ENCODE measurements at places on chromosomes 16 and 17.

GRCh38 chr17:79607940-79608623 lies 2.8 kb downstream of the RBFOX3 start:
- DNase-seq = no peak

DNA sequence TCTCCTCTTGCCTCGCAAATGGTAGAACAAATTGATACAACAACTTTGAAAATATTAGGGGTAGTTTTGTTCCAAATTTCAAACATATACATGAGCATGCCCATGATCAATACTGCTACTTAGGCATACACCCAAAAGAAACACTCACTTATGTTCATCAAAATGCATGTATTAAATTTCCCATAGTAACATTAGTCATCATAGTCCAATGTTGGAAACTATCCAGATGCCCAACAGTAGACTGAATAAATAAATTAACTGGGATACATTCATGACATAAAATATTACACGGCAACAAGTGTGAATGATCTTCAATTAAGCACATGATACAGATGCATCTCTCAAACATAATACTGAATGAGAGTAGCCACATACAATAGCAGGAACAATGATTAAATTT lies 391.6 kb downstream of the CDH11 start:
- no peak for DNase-seq

- DNase-seq = no peak
Observed at GRCh38 chr17:75720656-75721462, at the start of gene ITGB4. Gene ITGB4, plus strand, starts transcription at chr17:75721459. Its CDS starts 3,245 bp downstream, at chr17:75724704.

DNA sequence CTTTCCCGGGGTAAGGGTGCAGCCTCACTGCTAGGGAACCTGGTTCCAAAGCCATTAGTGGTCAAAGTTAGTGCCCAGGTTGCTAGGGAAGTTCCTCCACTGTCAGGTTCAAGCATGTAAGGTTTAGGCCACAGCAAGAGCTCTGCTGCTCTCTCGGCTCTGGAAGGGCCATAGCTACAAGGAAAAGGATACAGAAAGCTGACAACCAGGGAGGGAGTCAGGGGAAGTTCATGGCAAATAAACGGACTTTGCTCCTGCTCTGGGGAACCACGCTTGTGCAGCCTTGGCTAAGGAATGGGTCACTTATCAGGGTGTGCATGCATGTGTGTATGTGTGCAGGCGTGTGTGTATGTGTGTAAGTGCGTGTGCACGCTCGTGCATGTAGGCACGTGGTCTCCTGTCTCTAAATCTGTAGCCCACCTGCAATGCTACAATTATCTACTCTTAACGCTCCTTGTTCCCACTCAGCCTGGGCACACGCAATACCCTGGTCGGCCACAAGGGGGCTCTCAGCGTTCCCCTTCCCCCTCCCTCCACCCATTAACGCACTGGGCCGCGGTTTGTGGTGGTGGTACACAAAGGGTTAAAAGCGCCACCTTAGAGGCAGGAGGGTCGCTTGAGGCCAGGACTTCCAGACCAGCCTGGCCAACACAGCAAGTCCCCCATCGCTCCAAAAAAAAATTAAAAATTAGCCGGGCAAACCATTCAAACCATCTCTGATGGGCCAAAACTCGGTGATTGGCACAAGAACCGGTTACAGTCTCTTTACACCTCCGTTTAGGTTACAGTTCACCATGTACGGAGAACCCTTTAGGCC lies 48.4 kb upstream of the KDM8 start:
- DNase-seq = peak; percentile 67

DNA sequence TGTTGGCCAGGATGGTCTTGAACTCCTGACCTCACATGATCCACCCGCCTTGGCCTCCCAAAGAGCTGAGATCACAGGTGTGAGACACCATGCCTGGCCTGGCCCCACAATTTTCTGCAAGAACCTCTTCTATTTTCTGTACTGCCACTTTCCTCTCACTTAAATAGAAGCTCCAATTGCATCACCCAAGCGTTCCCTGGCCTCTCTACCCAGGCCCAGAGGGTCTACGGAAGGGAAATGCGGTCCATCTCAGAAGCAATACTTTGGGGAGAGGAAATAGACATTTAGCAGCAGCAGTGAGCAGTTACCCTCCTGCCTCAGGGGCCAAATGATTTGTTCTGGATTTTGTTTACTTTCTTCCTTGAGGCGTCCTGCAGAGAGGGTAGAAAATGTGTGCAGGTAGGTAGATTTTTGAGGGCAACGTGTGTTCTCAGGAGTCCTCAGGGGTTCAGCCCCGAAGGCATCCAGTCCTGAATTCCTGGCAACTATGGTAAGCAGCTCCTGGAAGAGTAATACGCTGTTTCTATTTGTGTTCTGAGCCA lies 11.0 kb downstream of the SLC6A4 start:
- no peak for DNase-seq

DNA sequence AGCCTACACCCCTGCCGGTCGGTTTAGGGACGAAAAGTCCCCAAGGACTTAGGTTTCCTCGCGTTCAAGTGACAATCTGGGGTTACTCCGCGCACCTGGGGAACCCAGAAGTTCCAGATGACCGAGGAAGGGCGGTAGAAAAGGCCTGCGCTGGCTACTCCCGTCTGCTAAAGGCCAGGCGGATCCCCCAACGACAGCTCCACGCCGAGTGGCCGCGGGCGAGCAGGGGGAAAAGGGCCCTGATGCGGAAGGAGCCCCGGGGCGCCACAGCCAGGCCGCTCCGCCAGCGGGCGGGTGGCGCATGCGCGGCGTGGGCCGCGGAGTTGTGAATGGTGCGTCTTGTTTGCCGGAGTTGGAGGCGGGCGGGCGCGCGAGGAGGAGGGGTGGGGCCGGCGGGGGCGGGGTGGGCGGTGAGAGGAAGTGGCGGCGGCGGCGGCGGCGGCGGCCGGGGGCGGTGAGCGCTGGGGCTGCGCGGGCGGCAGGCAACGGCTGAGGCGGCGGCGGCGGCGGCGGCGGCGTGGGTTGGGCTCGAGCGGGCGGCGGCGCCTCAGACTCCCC lies at the start of gene CBFB:
Gene CBFB, plus strand, starts transcription at position 454 of the 558 bp plus-strand sequence. CDS start 259 bp downstream, outside the sequence.
- peak; percentile 94 for DNase-seq

DNA sequence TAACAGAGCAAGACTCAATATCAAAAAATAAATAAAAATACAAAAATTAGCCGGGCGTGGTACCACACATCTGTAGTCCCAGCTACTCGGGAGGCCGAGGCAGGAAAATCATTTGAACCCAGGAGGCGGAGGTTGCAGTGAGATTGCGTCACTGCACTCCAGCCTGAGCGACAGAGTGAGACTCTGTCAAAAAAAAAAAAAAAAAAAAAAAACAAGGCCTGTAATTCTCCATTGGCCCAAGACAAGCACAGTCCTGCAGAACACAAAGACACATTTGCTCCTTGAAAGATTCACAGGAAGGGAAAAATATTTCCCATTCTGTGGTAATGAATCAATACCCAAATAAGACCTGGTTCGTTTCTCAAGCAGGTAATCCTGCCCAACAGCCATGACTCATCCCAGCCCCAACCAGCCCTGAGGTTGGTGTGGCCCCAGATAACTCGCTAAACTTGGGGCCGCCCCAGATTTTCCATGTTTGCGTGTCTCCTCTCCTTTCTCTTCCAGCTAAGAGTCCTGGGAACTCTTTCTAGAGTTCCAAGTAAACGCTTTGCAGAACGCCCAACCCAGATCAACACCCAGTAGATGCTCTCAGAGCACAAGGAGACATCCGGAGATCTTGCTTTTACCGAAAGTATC lies 40.3 kb upstream of the SNN start:
- DNase-seq = peak; percentile 59

DNA sequence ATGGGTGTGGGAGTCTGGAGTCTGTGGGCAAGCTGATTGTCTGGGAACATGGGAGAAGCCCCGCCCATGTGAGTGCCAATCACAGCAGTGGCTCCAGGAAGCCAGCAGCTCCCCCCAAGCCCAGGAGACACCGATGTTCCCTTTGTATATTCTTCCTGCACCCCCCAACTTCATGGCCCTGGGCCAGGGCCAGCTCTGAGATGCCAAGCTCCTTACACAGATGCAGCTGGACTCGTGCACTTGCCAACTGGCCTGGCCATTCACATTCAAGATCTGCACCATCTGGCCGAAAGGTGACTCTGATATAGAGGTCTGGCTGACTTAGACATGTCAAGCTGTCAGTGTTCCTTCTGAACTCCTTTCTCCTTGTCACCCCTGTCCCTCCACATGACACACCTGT lies 50.5 kb downstream of the CACNG5 start:
- no peak for DNase-seq

GRCh38 chr17:45719335-45720071 lies 64.6 kb upstream of the CRHR1 start:
- peak; percentile 21 for DNase-seq

DNA sequence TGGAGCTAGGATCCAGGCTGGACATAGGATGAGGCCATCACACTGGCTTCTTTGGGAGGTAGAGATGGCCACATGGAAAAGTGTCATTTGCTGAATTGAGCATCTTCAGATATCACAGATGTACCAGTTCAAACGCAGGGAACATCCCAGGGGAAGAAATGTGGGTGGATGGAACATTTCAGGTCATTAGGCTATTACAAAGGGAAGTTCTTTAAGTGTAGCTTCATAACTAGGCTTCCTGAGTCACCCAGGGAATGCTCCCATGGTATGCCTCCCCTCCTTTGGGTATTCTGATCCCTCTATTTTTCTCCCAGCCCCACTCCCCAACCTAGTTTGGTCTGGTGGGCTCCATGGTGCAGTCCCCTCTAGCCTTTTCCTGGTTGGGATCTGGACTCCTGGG lies 69.8 kb upstream of the IRX3 start:
- no peak for DNase-seq
